ENCODE measurements at places on chromosomes 11 and 22.

GRCh38 chr11:68946416-68947090 lies 34.2 kb downstream of the MRGPRD start:
- DNase-seq: no peak

DNA sequence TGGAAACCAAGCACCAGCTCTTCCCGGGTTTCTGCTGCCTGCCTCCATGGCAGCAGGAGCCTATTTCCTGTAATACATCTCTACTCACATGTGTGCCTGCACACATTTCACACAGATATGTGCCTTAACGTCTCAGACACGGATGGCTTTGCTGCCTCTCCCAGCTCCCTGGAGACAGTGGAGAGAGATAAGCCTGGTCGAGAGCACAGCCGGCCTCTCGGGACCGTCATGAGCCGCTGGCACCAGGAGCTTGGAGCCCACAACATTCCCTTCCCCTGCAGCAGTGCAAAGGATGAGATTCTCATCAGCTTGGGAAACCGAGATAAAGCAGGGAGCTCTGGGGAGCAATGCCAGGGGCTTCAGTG lies 587.7 kb downstream of the BRD1 start:
- DNase-seq: no peak

DNA sequence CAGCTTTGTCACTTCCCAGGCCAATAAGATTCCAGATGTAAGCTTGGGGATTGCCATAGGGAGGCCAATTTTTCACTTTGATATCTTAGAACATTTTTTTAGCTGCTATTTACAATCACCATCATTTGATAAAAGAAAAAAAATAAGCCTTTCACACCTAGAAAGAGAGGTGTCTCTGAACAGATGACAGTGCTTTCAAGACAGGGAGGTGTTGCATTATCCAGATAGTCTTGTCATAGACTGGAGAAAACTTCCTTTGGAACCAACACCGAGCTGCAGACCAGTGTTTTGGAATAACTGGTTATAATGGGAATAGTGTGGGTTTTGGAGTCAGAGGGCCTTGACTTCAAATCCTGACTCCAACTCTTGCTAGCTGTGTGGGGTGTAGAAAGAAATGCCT lies 101.0 kb downstream of the SLC1A2 start:
- no peak for DNase-seq

GRCh38 chr11:11876458-11876857 lies 34.7 kb downstream of the USP47 start:
- no peak for DNase-seq

DNA sequence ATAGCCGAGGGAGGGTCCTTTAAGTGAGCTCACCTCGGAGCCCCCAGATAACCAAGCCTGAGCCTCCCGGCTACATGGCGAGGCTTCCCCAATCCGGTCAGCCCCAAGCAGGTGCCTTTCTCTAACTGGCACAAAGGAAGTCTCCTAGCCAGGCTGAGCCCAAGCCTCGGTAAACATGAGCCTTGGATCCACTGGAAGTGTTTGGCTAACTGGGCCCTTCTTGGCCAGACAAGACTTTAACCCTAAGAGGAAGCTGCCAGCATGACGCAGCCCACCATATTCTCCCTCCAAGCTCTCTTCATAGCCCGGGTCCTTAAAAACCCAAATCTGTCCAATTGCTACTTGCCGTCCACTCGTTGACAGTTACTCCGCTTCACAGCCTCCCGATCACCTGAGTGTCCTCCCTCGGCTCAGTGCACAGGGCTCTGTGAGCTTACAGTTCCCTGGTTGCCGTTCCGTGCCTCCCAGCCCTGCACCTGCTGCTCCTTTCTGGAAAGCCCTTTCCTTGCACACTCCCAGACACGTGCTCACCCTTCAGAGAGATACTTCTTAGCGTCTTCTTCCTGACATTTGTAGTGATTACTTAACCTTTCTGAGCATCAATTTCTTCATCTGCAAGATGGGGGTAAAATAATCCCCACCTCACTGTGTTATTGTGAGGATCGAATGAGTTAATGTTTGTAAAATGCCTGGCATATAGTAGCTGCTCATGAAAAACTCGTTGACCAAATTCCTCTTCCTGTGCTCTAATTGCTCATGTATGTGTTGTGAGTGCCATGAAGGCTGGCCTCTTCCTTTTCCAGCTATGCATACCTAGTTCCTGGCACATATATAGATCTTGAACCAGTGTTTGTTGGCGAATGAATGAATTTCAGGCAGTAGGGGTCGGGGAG lies 25.6 kb downstream of the TXN2 start:
- DNase-seq: no peak

GRCh38 chr11:14886513-14886912 lies 5.5 kb downstream of the CYP2R1 start:
- no peak for DNase-seq

DNA sequence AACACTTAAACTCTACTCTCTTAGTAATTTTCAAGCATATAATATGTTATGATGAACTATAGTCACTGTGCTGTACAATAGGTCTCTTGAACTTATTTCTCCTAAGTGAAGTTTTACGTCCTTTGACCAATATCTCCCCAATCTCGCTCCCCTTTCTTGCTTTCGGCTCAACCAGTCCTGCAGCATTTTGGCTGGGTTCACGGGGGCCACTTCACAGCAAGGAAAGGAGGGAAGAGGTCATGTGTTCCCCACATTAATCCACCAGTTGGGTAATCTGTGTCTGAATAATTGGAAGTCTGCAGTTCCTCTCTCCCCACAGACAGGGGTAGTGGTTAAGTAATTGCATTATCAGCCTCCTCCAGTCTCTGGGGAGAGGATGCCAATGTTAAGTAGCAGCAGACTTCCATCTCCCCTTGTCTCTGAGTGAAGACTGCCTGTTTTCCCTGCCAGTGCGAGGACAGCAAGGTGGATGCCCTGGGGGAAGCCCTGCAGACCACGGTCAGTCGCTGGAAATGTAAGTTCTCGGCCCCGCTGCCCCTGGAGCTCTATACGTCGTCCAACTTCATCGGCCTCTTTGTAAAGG lies 59.2 kb upstream of the CRTAM start:
- DNase-seq: no peak

GRCh38 chr11:72263361-72263760 lies 19.4 kb upstream of the PHOX2A start:
- no peak for DNase-seq

DNA sequence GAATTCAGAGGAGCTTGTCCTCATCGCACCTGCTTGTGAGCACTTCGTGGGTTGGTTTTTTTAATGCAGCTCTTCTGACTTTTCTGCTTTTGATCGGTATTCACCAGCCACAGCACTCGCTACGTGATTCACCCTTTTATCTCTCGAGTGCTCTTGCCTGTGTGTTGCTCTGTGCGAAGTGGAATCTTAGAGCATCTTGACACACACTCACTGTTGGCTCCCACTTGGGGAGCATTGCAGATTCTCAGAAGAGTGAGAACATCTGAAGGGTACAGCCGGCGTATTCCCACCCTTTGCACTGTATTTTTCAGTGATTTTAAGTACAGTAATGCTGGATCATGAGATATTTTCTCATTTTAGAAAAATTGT lies 10.9 kb downstream of the TNNT3 start:
- no peak for DNase-seq

DNA sequence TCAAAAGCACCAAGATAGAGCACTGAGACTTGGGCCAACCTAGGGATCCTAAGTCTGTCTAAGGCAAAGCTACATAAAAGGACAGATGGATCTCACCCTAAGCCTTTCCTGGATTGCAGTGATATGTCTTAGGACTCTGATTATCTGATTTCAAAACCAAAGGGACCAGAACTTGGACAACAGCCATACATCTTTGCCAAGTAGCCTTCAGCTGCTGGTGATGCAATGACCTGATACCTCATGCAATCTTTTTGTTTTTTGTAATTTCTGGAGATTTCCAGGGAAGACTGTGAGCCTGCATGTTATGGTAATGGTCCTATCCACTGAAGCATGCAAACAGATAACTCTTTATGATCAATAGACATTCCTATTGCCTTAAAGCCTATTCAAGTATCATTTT lies 230.4 kb upstream of the MTNR1B start:
- no peak for DNase-seq

DNA sequence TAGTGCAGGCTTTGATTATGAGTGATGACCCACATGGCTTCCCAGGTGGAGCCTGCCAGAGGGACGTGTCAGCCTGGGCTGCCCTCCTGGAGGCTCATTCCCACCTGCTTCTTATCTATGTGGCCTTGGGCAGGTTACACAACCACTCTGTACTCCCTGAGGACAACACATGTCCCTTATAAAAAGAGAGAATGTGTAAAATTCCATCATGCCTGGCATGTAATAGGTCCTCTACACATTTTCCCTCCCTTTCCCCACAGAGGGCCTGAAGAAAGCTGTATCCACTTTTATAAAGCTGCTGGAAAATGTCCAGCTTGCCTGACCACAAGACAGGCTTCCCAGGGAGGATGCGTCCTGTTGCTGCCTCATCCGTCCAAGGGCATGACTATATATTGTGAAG lies 55.0 kb upstream of the VSTM5 start:
- DNase-seq: no peak

DNA sequence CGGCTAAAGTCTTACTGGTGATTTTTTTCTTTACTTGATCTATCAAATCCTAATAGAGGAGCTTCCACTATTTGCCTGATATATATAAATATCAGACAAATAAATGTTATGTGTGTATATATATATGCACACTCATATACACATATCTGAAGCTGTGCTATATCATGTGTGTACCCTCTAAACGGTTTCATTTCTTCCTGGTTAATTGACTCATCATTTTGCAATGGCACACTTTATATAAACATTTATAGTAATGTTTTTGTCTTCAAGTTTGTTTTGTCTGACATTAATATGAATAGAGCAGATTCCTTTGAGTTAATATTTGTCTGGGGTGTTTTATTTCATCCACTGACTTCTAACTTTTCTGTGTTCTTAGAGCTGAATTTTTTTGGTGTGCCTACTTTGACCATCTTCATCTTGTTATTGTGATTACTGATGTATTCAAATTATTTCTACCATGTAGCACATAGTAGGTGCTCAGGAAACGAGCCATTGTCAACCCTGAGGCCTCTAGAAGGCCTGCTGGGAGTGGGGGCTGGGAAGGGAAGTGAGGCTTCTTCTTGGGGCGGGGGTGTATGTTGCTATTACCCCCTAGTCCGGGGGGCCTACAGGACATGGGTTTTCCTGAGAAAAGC lies 82.6 kb downstream of the LRRC32 start:
- DNase-seq: no peak

- DNase-seq: no peak
These were observed 11.4 kb downstream of the ACO2 start for GRCh38 chr22:41480397-41480735.

DNA sequence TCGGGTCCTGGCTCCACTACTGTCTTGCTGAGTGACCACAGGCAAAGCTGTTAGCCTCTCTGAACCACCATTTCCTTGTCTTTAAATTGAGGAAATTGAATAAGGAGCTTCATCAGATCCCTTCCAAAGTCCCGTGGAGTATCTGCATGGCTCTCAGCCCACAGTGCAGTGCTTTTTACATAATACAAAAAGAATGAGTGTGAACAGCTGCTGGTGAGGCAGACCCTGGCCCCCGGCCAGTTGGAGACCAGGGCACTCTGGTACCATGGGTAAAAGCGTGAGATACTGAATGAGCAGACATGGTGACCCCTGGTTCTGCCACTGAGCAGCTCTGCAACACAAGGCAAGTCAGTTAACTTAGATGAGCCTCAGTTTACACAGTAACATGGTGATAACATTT lies 86.8 kb downstream of the GALNT18 start:
- DNase-seq: no peak

DNA sequence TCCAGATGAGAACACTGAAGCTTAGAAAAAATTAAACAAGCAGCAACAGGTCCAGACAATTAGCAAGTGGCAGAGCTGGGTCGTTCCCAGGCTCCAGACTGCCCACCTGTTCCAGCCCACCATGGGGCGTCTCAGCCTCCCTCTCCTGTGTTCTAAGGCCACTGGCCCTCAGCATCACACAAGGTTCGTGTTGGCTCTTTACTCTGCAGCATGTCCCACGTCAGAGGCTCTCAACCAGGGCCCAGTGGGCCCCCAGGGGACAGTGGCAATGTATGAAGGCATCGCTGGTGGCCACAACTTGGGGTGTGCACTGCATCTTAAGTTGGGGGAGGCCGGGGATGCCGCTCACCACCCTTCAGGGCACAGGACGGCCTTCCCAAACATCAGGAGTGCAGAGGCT lies 6.2 kb downstream of the PDGFB start:
- no peak for DNase-seq

DNA sequence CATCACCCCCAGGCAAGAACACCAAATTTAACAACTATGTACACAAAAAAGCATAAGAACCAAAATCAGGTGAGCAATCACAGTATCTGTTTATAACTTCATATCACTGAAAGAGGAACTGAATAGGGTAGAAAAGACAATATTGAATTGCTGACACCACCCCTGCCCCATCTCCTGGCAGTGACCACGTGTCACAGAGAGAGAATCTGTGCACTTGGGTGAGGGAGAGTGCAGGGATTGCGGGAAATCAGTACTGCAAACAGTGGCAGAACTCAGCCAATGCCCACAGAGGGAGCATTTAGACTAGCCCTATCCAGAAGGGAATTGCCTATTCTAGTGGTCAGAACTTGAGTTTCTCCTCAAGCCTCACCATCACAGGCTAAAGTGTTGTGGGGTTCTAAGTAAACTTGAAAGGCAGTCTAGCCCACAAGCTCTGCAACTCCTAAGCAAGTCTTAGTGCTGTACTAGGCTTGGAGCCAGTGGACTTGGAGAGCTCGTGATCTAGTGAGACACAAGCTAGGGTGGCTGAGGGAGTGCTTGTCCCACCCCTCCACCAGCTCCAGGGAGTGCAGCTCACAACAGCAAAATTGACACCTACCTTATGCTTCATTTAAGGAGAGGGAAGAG lies 82.8 kb upstream of the PTH start:
- DNase-seq: no peak

DNA sequence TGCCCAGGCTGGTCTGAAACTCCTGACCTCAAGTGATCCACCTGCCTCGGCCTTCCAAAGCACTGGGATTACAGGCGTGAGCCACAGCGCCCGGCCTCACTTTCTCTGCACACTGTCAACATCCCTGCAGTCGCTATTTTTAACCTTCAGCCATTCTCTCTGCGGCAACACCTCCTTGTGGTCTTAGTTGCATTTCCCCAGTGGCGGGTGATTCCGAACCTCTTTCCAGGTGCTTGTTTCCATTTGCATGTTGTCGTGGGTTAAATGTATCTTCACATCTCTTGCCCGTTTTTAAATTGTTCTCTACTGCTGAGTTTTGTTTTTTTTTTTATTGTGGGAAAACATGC lies 2.2 kb upstream of the SCT start:
- DNase-seq: no peak

- no peak for DNase-seq
These were observed 99.8 kb downstream of the PKNOX2 start for GRCh38 chr11:125264100-125265022.

DNA sequence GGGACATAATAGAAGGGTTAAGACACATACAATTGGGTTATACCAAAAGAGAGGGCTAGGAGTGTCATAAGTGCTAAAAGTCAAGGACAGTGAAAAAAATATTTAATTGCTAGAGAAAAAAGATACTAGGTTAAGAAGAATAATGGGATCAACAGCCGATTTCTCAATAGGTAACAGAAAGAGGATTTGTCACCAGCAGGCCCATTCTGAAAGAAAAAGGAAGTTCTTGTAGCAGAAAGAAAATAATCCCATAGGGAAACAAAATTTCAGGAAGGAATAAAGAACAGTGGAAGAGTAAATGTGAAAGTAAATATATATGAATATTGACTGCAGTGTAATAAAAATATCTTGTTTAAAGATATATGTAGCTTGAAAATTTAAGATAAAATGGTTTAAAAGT lies 43.3 kb upstream of the ADORA2A start:
- no peak for DNase-seq

GRCh38 chr11:120894202-120894985 lies 129.5 kb upstream of the TBCEL start:
- DNase-seq: no peak

All from stimulated activated CD4-positive, alpha-beta T cell treated with anti-CD3 and anti-CD28 coated beads, Interleukin-4, amount 100 ng/mL, for 4 hours (primary cell).